ENCODE measurements at places on chromosomes 4 and X.

DNA sequence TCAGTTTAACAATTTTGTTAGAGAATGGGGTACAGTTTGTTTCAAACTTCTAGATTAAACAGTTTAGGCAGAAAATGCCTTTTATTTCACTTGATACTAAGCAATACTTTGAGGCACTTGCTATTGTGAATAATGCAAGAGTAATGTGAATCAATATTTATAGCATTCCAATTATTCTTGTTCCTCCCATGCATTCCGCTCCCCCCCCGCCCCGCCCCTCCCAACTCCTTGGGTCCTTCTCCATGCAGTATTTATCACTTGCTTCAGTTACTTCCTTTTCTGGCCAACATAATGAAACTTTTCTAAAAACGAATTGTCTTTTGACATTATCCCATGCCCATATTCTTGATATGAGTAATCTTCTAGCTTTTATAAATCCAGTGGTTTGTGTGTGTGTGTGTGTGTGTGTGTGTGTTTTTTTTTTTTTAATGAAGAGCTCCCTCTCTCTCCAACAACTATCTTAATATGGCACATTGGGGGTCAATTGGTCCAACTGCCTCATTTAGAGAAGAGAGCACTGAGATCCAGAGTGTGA lies 1.6 kb downstream of the BANK1 start:
- DNase-seq = peak; percentile 1

- no peak for DNase-seq
Observed at GRCh38 chrX:101223226-101223625, 3.6 kb downstream of the DRP2 start.

DNA sequence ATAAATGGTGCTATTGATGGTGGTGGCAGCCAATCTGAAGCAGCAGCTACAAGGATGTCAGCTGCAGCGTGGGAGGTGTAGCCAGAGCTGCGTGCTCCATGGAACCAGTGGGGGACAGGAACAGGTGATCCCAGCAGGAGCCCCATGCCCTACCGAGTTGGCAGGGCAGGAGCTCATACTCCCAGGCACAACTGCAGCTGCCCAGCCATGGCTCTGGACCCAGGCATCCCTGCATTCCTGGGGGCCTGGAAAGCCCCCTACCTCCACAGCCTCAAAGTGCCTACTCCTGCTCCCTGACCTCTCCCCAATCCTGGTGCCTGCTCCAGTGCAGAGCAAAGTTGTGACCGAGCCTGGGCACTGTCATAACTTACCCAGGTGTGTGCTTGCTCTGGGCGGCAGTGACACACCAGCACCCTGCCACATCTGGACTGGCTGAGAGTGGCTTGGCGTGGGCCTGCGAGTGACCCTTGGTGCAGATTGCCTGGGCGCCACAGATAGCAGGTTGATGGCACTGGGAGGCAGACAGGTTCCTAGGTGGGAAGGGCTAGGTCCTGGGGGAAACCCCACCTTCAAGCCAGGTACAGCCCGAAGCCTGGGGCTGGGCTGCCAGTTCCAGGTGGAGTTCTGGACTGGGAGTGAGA lies 101.1 kb downstream of the DCAF12L2 start:
- DNase-seq = no peak

- peak; percentile 29 for DNase-seq
Observed at GRCh38 chr4:144820728-144821085, 174.8 kb downstream of the HHIP start.

DNA sequence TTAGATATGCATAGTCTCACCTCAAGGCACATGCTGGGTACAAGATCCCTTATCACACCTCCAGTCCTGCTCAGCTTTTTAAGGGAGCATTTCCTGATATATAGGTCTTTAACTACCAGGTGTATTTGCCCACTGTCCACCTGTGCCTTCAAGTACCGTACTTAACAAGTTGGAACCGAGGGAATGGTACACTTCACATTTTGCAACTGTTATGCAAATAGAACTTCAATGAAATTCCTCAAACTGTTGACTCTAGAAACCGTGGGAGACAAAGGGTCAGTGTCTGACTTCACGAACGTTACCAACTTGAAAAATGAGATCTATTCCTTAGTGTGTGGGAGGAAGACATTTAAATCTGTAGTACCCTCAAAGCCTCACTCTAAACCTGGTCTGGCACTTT lies 5.2 kb downstream of the TRIM2 start:
- no peak for DNase-seq

DNA sequence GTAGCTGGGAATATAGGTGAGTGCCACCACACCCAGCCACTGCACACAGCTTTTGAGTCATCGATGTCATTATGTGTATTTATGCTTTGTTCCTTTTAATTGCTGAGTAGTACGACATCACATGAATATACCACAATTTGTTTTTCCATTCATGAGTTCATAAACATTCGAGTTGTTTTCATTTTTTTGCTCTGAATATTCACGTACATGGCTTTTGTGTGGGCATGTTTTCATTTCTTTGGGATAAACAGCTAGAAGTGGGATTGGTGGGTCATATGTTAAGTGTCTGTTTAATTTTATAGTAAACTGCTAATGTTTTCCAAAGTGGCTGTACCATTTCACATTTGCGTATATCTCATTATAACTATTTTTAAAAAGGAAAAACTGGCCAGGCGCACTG lies 45.1 kb upstream of the KDR start:
- no peak for DNase-seq

GRCh38 chr4:11537846-11538245 lies 109.2 kb upstream of the HS3ST1 start:
- no peak for DNase-seq

- no peak for DNase-seq
Observed at GRCh38 chrX:75228854-75229253, 45.0 kb upstream of the UPRT start.

GRCh38 chr4:111854494-111855087 lies 290.7 kb upstream of the FAM241A start:
- peak; percentile 15 for DNase-seq

DNA sequence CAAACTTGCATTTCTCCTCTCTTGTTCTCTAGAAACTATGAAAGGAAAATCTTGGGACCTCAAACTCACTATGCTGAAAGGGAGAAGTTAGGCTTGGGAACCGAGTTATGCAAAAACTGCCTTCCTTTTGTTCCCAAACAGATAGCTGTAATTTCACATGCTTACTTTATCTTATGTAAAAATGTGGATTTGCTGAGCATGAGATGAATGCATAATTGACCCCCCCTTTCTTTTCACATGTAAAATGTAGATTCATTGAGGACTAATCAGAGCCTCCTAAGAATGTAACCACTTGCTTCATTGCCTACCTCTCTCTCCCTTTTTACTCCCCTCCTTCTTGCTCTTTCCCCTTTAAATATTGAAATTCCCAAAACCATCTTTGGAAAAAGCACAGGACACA lies 18.0 kb downstream of the TBC1D9 start:
- no peak for DNase-seq

- DNase-seq = no peak
Observed at GRCh38 chrX:150119323-150119722, 181.0 kb upstream of the EOLA2 start.

GRCh38 chr4:183823434-183823833 lies 81.7 kb upstream of the STOX2 start:
- DNase-seq = no peak

GRCh38 chr4:16066586-16067128 lies 17.2 kb downstream of the PROM1 start:
- no peak for DNase-seq

DNA sequence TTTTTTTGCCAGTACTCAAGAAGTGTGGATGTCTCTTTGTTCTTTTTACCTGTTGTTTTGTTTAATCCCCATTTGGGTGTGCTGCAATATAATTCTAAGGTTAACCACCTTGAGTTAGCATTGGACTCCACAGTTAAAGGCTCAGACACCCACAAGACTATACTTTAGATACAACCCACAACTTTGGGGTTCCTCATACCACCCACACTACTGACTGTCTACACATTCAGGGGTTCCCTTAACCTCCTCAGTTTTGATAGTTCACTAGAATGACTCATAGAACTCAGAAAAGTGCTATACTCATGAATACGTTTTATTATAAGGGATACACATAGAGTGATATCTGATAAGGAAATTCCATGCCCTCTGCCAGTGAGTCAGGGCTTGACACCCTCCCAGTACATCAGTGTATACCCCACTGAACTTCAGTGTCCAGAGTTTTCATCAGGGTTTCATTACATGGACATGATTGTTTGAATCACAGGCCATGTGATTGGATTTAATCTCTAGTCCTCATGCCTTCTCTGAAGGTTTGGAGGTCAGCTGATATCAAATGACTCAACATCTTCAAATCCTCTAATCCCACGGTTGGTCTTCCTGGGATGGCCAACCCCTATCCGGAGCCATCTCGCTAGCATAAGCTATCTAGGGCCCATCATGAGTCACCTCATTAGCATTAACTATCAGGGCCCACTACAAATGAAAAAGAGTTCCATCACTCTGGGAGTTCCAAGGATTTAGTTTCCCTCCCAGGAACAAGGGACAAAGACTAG lies 357.7 kb upstream of the EMCN start:
- DNase-seq = no peak

DNA sequence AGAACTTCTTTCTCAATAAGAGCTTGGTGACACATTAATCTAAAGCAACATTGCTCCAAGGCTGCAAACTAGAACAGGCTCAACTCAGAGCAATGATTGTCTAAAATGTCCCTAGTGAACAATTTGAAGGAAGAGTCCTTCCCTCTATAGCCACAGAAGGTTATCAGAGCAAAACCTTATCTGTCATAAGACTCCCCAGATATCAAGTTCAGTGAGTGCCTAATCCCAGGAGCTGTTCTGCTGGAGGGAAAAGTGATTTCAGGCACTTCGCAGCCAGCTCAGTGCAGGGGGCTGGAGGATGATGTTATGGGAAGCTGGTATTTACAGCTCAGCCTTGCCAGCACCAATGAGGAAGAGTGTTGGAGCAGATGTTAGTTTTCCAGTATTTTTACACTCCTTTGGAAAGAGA lies 497.5 kb downstream of the INPP4B start:
- no peak for DNase-seq

DNA sequence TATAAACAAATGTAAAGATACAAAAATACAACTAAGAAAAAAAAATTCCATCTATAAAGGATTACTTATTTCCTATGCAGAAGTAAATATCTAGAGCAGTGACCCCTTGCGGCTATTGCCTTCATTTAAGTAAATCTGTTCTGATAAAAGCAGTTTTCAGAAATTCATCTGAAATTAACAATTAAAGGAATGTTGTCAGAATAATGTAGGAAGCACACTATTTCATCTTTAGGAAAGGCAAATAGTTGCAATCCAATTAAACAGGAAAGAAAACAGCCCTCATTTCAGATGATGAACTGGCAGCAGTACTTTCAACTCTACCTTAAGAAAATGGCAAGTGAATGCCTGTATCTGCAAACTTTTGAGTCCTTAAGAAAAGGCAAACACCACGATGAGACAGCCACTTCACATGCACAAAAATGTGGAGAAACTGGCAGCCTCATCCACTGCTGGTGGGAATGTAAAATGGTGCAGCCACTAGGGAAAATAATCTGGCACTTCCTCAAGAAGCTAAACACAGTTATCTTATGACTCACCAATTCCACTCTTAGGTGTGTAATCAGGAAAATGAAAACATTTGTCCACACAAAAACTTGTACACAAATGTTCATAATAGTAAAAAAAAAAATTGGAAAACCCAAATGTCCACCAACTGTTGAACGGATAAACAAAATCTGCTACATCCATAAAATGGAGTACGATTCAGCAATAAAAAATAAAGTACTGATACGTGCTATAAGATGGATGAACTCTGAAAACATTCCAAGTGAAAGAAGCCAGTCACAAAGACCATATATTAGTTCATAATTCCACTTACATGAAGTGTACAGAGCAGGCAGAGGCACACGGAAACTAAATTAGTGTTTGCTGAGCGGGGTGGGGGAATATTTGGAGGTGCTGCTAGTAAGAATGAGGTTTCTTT lies 2.0 kb upstream of the THAP9 start:
- peak; percentile 53 for DNase-seq

GRCh38 chr4:113209153-113209552 lies 159.7 kb downstream of the ANK2 start:
- no peak for DNase-seq

DNA sequence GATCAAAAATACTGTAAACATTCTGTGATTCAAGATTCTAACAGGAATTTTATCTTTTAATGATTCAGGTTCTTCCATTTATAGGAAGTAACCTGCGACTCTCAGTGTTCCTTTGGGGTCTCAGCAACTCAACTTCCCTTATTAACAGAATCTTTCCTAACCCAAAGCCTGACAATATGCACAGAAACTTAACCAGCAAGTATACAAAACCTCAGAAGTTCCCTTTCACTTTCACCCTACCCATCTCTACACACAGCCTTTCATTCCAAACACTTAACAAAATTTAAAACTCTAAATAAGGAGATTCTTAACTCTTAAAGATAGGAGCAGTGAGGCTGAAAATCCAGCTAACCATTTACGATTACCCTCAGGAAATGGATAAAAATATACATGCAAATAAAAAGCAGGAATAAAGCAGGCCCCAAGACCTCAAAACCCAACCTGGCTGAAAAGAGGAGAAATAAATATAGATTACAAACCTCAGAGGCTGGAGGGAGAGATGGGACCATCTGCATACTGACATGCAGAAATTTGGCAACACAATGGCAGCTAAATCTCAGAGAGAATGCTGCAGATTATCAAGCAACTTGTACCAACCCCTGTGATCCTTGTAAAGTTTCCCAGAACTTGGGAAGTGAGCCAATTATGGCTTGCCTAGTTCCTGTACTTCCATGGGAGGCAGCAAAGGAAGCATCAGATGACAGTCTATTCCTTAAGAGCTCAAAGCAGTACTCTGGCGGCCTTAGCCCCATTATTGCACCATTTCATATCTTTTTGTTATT lies 101.0 kb downstream of the ATP11C start:
- DNase-seq = no peak

- no peak for DNase-seq
Observed at GRCh38 chr4:169225812-169226211, 44.9 kb downstream of the SH3RF1 start.

DNA sequence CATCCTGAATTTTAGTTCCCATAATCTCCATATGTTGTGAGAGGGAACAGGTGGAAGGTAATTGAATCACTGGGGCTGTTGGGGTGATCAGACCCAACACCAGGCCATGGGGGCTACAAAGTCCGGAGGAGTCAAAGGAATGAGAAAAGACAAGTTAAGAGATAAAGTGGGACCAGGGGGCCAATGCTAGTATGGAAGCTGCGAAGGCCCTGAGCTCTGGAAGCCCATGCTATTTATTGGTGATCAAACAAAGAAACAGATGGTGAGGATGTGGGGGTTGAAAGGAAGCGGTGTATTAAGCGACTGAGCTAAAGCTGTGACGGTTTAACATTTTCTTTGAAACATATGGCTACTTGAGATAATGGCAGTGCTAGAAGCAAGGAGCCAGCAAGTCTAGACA lies 132.8 kb downstream of the PDGFC start:
- no peak for DNase-seq

DNA sequence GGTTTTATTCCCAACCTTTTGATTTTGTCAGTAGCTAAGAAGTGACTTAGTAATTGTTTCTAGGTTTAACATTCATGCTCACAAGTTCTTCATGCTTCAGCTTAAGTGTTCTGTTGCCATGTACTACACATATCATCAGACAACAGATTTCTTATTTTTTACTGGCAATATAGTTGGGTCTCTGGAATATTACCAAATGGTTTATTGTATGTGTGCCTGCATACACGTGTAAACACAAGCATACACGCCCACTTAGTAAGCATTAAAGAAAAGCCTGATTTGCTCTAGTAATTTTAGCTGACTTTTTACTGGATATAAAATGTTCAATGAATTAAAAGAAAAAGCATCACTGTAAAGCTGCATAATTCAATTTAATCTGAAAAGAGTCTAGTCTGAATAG lies 199.8 kb downstream of the CAMK2D start:
- no peak for DNase-seq

- DNase-seq = no peak
Observed at GRCh38 chr4:1604706-1605205, 79.4 kb downstream of the FAM53A start.

- no peak for DNase-seq
Observed at GRCh38 chr4:186826006-186826405, 102.3 kb upstream of the FAT1 start.
